ENCODE measurements at places on chromosomes 7 and 10.
A peak's percentile ranks its signal among the peaks of the same experiment; 100 is the strongest.

- peak; percentile 92 for DNase-seq
These were observed 391.1 kb downstream of the RPS24 start for GRCh38 chr10:78424723-78425122.

DNA sequence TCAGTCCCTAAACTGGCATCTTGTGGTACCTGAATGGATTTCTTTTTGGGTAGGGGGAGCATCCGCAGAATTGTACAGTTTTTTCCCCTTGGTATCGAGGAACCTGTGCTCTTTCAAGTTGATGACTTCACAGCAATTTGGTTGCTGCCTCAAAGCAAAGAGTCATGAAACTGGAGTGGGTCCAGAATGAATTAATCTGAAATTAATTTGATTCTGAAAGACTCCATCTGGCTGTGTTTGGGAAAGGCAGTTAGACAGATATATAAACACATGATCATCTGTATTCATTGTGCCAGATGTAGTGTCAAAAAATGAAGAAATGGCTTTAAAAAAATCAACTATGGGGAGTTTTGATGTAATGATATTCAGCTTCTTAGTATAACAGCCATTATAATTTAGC, 136.1 kb downstream of the CELF2 start:
- no peak for DNase-seq

- peak; percentile 69 for DNase-seq
These were observed 115.8 kb downstream of the HTR7 start for GRCh38 chr10:90741926-90742565.

DNA sequence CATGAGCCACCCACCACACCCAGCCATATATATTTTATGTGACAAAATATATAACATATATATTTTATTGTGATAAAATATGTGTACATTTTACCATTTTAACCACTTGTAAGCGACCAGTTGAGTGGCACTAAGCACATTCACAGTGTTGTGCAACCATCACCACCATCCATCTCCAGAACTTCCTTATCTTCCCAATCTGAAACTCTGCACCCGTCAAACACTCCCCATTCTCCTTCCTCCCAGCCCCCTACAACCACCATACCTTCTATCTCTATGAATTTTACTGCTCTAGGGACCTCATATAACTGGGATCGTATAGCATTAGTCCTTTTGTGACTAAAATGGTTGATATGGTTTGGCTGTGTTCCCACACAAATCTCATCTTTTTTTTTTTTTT, 20.8 kb upstream of the CYTH3 start:
- DNase-seq = no peak

DNA sequence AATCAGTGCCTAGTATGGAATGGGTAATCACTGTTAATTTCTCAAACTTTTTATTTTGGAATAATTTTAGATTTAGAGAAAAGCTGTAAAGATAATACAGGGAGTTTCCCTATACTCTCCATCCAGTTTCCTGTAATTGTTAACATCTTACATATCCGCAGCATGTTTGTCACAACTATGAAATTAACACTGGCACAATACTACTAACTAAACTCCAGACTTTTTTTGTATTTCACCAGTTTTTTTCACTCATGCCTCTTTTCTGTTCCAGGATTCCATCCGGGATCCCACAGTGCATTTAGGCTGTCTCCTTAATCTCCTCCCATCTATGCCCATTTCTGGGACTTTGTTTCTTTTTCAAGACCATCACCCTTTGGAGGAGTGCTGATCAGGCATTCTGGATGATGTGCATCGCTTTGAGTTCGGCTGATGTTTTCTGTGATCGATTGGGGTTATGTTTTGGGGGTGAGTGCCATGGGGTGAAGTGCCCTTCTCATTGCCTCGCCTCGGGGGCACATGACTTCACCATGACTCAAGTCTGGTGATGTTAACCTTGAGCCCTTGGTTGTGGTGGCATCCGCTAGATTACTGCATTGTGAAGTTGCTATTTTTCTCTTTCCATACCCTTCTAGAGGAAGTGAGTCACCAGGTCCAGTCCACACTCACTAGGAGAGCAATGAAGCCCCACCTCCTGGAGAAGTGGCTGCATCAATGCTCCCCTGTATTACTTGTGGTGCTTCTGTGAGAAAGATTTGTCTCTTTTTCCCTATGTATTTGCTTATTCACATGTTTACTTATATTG, 43.9 kb upstream of the GRB10 start:
- peak; percentile 96 for DNase-seq

DNA sequence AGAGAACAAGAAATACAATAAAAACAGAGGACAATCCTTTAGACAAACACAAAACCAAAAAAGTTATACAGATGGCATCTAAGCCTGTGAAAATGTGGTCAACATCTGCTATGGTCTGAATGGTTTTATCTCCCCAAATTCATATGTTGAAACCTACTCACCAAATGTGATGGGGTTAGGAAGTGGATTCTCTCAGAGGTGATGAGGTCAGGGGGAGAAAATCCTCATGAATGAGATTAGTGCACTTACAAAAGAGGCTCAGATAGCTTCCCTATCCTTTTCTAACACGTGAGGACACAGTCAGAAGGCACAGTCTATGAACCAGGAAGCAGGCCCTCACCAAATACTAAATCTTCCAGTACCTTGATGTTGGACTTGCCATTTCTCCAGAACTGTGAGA, 147.8 kb upstream of the GPR22 start:
- DNase-seq = no peak

GRCh38 chr7:136133551-136133950, 156.4 kb upstream of the MTPN start:
- no peak for DNase-seq

DNA sequence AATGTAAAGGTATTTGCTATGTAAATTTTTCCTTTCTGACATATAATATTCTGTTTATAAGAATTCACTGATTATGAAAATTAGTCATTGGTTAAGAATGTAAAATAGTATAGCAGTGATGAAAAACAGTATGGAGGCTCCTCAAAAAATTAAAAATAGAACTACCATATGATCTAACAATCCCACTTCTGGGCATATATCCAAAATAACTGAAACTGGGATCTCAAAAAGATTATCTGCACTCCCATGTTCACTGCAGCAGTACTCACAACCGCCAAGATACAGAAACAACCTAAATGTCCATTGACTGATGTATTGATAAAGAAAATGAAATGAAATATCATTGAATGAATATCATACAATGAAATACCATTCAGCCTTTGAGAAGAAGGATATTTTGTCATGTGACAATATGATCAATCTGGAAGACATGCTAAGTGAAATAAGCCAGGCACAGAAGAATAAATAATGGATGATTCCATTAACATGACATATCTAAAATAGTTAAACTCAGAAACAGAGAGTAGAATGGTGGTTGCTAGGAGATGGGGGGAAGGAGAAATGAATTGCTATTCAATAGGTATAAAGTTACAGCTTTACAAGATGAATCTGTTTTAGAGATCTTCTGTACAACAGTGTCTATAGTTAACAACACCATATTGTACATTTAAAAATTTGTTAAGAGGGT, 14.0 kb downstream of the C10orf88 start:
- DNase-seq = no peak

DNA sequence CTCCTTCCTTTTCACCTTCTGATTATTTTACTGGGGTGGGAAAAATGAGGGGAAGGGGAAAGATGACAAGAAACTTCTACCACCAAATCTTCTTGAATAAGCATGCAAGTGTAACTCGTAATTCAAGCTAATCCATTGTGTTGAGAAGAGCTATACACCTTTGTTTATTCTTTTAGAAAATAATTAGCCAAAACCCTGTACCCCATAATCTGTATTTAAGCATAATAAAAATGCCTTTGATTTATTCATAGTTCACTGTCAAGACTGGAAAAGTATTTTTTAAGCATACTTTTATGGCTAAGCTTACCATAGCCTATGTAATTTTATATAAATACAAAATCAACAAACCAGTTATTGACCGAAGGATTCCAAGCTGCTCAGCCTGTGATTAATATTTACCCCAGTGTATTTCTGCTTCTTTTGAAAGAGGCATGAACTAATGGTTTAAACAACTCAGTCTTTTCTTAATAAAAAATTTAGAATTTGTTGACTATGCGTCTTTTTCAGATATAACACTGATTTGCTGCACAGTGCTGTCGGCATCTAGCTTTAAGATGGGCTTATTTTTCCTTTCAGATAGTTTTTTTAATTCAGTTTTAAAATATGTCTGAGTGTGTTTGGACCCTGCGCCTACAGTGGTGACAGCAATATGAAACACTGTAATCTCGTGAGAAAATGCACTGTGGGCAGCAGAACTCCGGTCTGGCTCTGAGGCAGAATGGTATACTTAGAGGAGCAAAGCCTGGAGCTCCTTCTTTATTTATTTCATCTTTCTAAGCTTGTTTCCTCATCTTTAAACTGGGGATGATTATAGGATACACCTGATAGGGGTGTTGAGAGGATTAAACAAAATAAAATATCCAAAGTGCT, 238.8 kb upstream of the LRGUK start:
- DNase-seq = no peak

DNA sequence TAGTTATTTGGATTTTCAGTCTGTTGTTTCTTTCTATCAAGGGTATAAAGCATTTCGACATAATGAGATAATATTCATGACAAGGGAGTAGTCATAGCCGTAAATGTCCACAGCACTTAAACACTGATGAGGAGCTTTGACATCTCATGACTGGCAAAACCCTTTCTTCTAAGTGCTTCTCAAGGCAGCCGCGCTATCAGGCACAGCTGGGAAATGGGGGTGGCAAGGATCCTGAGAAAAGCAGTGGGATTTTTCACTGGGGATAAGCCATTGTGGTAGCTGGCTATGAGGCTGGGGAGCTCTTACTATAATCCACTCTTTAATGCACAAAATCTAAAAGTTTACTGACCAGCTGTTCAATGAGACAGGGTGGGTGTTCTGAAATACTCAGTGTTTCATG, 493.2 kb upstream of the KLF6 start:
- DNase-seq = no peak

GRCh38 chr7:20561466-20561865, 54.0 kb upstream of the ABCB5 start:
- peak; percentile 64 for DNase-seq

DNA sequence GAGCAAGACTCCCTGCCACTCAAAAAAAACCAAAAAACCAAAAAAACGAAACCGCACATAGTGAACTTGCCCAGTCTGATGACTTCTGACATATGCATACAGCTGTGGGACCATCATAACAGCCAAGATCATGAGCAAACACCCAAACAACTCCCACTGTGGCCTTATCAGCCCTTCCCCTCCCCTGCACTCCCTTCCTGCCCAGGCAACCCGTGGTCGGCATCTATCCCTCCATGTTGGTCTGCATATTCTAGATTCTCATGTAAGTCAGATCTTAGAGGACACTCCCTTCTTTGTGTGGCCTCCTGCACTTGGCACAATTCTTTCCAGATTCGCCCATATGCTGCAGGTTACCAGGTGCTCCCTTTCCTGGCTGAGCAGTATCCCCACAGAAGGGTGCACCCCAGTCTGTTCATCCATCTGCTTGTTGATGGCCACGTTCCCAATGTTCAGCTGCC, 72.8 kb downstream of the GNA12 start:
- no peak for DNase-seq

GRCh38 chr10:117311261-117311660, 64.0 kb downstream of the PDZD8 start:
- DNase-seq = peak; percentile 4

GRCh38 chr7:138729444-138729843, 28.3 kb upstream of the SVOPL start:
- peak; percentile 16 for DNase-seq

DNA sequence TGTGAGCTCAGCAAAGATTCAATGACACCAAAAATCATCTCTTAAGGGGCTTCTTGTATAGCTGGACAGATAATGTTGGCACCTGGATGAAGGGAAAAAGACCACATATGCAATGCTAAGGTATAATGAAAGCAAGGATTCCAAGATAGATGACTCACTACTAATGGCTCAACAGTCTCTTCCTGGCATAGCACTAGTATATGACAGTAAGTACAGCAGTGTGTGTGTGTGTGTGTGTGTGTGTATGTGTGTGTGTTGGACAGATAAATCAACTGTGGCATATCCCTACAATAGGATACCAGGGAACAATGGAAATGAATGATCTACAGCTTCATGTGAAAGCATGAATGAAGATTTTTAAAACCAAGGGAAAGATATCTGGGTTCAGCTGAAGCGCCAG, 257.1 kb downstream of the SFMBT2 start:
- DNase-seq = peak; percentile 42

GRCh38 chr7:27723085-27723484, 16.9 kb upstream of the TAX1BP1 start:
- DNase-seq = peak; percentile 40

DNA sequence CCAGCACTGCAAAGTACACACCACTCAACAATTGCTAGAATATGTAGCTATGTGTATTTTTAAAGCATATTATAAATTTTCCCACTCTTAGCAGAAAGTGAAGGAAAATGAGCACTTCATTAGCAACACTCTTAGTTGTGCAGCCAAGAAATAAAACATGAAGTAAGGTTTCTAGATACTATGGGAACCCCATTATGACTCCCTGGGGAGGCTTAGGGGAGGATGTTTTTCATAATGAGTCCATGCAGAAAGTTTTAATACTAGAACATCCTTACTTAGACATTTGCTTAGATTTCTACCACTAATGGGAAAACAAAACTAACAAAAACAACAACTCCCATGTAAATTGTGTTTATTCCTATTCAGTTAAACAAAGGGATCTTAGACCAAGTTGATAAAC, 148.4 kb upstream of the HDAC9 start:
- DNase-seq = no peak

GRCh38 chr7:40674316-40674715, 539.5 kb downstream of the SUGCT start:
- DNase-seq = no peak

- no peak for DNase-seq
These were observed 25.7 kb downstream of the MRPS33 start for GRCh38 chr7:140989068-140989467.

GRCh38 chr7:35780070-35780469, 20.8 kb upstream of the SEPTIN7 start:
- no peak for DNase-seq

DNA sequence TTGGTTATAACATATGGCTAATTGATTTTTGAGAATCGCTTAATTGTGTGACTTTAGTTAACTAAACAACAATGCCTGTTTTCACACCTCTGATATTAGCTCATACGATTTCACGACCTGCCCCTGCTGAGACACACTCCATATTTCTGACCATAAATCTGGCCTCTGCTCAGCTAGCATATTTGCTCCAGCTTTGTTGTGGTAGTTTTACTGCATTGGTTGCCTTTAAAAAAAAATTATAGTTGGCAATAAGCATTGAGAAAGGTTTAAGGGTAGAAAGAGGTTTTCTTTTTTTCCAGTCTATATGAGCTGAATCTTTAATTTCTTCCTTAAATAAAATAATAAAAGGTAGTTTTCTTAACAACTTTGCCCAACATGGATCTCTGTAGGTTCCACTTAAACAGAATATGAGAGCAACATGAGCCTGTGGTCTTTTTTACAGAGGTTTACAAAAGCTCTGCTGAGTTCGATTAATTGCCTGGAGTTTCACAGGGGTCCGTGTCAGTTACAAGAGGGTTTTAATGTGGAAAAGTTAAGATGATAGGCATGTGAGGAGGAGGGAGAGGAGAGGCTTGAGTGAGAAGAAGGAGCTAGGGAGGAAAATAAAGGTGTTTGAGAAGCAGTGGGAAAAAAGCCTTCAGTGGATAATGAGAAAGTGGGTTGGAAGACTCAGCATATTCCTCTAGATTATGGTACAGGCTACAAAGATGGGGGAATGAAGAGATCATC, 318.2 kb downstream of the CXCL12 start:
- no peak for DNase-seq

All from PC-3 (cell line).